Thymus (tissue), 14 donors: ENCODE measurements at places on chromosomes 5 and 9. TPM values are rescaled to one million over a fixed set of nuclear protein-coding genes. Genes with fewer than 3 reads are reported as not detected.

Gene ANKRD55
- polyA plus RNA-seq = 6.7 TPM

Gene CFAP77
- 0.11 TPM for polyA plus RNA-seq

Gene STXBP1
- polyA plus RNA-seq = 10.2 TPM

Gene KIF12
- polyA plus RNA-seq = 1.8 TPM

Gene TXNDC8
- 0.02 TPM for polyA plus RNA-seq

Gene CDH18
- 0.05 TPM for polyA plus RNA-seq

Gene CDX1
- polyA plus RNA-seq = 1.3 TPM

Gene NOXA1
- polyA plus RNA-seq = 8.4 TPM

Gene BNC2
- 1.8 TPM for polyA plus RNA-seq

Gene SLC6A3
- polyA plus RNA-seq = 14.9 TPM
